ENCODE measurements at places on chromosomes 1 and 21.

- DNase-seq = no peak
Measured at GRCh38 chr1:58764294-58764978, 19.4 kb downstream of the JUN start.

DNA sequence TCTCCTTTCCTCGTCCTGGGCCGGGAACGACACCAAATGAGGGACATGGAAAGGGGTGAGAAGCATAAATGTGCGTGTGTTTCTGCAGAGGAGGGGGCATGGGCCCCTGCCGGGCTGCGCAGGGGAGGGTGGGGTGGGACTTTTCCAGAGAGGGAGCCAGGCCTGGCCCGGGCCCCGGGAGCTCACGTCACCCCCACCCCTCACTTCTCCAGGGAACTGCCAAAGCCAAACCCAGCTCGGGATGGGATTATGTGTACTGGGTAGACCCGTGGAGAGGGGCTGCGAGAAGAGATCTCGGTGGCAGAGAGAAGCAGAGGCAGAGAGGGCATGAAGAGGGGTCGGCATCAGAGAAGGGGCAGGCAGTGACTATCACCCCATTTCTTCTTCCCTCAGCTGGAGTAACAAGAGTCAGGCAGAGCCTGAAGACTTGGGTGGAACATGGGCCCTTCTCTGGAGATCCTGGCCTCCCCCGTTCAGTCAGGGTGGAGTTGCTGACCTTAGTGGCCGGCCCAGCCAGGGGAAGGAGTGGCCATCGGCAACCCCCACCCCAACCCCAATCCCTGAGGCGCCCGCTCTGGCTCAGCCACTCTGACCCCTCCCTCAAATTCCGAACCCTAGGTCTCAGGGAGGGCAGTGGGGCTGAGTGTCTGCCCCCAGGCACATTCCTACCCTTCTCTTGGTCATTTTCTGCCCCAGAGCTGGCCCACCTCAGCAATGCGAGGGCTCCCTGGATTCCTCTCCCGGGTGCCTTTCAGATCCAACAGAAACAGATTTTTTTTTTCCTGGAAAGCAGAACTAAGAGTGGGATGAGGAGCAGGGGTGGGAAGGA lies 1.2 kb downstream of the ADAMTSL4 start:
- DNase-seq = no peak

DNA sequence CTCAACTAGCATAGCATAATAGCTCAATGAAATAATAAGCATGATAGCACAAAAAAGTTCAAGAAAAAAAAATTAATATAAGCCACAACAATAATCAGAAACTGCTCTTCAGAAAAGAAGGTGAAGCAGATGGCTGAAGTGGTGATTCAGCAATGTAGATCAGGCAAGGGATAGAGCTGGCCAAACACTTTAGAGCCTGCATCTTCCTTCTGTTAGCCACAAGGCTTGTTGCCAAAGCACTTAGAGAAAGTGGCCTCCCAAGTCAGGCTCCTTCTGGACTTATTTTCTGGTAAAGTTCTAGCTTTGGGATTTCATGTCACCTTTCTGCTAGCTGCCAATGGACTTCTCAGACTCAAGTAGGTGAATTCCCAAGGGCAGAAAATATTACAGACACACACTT lies 60.3 kb upstream of the C1orf87 start:
- peak; percentile 15 for DNase-seq

- no peak for DNase-seq
Measured at GRCh38 chr1:12649971-12650421, 6.1 kb downstream of the AADACL4 start.

GRCh38 chr1:6625584-6626149 lies 999 bp downstream of the THAP3 start:
- DNase-seq = no peak

DNA sequence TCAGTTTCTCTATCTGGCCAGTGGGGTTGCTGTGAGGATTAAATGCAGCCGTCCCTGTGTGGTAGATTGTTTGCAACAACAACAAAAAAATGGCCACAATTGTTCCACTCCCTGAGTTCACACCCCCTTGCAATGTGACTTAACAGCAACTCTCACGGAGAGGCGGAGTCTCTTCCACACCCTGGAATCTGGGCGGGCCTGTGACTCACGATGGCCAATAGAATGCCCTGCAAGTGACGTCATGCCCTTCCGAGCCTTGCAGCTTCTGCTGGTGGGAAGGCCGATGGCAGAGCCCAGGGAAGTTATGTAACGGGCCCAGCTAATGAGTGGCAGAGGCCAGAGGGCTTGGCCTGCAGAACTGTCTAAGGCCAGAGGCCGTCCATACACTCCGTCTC lies 87.9 kb downstream of the RIPK4 start:
- DNase-seq = peak; percentile 72

- no peak for DNase-seq
Measured at GRCh38 chr1:101300916-101301315, 64.1 kb downstream of the S1PR1 start.

GRCh38 chr1:176939993-176940392 lies 224.5 kb downstream of the ASTN1 start:
- no peak for DNase-seq

DNA sequence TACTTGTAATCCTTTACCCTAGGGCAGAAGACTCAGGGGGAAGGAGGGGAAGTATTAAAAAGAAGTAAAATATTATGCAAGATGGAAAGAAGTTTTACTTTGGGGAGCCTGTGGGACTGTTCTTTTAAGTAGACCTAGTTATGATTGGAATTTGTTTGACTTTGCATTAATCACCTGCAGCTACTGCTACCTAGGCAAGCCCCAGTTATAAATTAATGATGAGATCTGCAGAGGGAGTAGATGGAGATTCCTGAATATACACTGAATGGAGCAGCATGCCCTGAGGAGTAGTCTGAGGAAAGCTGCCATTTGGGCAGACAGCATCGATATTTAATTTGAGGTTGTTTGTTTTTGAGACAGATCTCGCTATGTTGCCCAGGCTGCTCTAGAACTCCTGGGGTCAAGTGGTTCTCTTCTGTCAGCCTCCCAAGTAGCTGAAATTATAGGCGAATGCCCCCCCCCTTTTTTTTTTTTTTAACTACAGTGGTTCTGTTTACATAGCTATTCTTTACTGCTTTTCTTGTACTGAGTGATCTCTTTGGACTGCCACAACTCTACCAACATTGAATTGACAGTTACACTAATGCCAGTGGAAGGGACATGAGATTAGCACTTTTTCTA lies 81.4 kb upstream of the SERTAD4 start:
- DNase-seq = no peak

GRCh38 chr1:206451134-206451686 lies 19.1 kb upstream of the IKBKE start:
- DNase-seq = no peak

- DNase-seq = no peak
Measured at GRCh38 chr21:42370894-42371654, 4.7 kb upstream of the TFF1 start.

GRCh38 chr1:89987159-89987819 lies 7.6 kb upstream of the ZNF326 start:
- peak; percentile 82 for DNase-seq

- DNase-seq = peak; percentile 86
Measured at GRCh38 chr1:114282751-114283403, 129.2 kb upstream of the SYT6 start.

DNA sequence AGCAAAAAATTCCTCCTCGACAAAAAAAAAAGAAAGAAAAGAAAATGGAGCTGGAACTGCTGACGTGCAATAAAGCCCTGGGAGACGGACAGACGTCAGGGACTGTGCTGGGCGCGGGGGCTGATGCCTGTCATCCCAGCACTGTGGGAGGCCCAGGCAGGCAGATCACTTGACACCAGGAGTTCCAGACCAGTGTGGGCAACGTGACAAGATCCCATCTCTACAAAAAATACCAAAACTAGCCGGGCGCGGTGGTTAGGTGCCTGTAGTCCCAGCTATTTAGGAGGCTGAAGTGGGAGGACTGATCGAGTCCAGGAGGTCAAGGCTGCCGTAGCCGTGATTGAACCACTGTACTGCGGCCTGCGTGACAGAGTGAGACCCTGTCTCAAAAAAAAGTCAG lies 3.6 kb upstream of the ANKRD65 start:
- no peak for DNase-seq

DNA sequence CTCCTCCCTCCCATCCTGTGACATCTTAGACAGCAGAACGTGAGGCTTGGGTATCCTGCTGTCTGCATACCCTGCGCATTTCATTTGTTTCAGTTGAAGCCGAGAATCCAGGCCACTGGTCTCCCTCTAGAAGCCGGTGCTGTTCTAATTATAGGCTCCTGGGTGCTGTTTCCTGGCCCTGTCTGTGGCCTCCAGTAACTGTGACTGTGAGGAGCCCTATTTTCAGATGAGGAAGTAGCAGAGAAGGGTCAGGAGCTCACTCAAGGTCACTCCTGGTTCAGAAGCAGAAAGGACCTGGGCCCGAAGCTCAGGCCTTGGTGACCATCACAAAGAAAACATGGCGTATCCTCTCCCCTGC lies 24.0 kb downstream of the COQ8A start:
- no peak for DNase-seq

DNA sequence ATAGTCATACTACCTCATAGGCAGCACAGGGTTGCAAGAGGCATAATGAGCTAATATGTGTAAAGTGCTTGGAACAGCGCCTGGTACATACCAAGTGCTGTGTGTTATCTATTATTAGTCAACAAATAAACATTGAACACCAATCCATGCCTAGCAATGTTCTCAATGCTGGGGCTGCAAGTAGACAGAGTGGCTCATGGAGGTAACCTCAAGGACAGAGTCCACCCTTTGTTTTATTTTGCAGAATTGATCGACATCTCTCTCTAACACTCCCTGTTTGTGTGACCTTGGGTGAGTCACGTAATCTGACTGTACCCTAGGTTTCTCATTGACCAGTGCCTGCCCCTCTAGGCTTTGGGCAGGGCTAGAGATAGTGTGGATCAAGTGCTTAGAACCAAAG lies 164.0 kb upstream of the KLHDC7A start:
- no peak for DNase-seq

DNA sequence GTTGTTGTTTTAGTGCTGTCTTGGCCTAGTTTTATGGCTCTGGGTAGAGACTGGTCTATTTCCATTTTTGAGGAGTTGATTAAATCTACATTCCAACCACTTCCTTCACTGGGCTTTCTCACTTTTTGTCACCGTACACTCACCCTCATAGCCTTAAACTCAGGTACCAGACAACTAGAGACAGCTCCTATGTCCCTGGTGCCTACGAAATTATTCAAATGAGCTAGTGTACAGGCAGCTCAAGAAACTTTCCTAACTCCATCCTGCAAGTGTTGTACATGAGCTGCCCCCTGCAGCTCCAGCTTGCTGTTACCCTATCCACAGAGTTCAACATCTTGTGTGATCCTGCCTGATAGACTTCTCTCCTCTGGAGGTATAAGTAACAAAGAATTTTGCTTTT lies 704.8 kb upstream of the RGS18 start:
- DNase-seq = no peak

DNA sequence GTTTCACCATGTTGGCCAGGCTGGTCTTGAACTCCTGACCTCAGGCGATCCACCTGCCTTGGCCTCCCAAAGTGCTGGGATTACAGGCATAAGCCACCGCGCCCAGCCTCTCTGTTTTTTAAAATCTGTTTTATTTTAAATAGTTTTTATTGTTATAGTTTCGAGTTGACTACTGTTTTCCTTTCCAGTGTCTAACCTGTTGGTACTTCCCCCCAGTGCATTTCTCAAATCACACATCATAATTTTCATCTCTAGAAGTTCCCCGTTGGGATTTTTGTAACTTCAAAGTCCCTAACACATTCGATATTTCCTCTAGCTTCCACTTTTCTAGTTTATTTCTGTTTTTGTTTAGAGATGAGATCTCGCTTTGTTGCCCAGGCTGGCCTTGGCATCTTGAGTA lies 7.5 kb downstream of the HES4 start:
- no peak for DNase-seq

DNA sequence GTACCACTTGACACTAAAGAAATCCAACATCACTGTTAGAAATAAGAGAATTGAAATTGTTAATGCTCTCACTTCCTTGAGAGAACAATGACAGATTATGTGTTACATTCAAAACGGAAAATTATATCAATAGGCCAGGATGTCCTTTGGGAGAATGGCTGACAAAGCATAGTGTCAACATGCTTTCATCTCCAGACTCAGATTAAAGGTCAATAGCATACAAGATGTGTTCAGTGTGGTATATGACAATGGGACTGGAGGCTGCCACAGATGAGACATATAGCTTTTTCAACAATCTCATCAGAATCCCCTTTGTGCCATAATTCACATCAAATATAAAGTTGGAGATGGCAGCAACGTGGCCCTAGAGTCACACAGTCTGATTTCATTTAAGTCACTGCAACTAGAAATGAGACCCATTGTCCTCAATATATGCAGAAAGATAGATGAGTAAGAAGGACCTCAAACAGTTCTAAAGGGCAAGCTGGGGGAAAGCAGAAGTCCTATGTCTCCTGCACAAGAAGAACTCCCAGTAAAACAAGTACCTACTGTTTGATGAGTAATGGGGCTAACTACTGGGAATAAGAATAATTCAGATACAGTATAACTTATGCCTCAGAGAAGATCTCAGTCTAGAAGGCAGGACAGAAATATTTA lies 327.9 kb downstream of the TTLL7 start:
- DNase-seq = no peak

- peak; percentile 68 for DNase-seq
Measured at GRCh38 chr1:112718691-112719418, 3.7 kb upstream of the PPM1J start.

DNA sequence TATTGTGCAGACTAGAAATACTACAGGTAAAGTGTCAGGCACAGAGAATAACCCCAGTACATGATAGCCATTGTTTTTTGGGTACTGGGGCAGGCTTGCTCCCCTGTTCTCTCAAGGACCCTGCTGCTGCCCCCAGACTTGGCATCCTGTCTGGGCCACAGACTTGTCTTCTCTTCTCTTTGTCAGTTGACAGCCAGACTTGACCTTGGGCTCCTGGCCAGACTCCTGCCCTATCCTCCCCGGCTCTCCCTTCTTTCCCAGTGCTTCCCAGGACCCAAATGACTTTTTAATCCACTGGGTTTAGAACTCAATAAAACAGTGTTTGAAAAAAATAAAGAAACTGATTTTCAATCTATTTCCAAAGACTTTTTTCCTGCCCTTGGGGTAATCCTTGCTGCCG lies 43.2 kb downstream of the ZSCAN20 start:
- no peak for DNase-seq

GRCh38 chr1:63691701-63692425 lies 82.0 kb upstream of the ROR1 start:
- DNase-seq = peak; percentile 78

DNA sequence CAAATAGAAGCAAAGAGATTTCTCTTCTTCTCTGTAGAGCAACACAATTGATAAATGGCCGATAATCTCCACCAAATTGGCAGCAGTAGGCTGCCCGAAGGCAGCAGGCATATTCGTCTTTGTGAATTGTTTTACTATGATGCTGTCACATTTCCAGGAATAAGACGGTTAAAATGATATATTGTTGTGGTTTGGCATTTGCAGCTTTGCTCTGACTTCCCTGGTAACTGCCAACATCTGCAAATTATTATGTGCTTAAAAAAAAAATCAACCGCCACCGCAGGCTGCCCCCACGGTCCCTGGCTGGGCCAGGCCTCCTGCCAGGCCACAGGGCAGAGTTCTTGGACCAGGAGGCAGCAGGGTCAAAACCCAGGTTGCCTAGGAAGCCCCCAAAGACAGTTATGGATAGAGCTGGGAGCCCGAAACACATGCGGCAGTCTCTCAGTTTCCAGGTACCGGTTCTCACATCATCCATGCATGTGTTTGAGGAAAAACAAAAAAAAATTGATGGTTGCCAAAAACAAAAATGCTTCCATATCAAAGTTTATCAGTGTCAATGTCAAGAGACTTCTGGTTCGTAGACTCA lies 179.3 kb downstream of the ETS2 start:
- DNase-seq = no peak
